Heart left ventricle (tissue), 16 donors: ENCODE measurements at places on chromosomes 16 and 17. TPM values are rescaled to one million over a fixed set of nuclear protein-coding genes. Genes with fewer than 3 reads are reported as not detected.

Gene GPRC5B
- total RNA-seq, result 77.9 TPM

- no peak for DNase-seq
Measured at GRCh38 chr17:11986179-11986941, 10.9 kb downstream of the ZNF18 start.

DNA sequence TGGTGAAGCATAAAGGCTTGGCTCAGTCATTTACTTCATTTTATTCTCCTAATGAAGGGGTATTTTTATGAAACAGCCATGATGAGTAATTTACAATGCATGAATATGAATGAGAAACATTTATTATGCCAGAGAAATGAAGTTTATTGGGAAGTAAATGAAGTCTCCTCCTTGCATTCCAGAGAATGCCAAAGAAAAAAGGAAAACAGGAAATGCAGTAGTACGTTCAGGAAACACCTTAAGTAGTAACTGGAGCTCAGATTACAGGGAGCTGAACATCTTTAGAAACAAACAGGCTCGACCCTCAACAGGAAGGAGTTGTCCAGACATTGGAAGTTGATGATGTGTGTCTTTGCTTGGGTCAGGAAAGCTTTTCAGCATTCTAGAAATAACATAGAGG, 4.6 kb downstream of the KRT34 start:
- no peak for DNase-seq

DNA sequence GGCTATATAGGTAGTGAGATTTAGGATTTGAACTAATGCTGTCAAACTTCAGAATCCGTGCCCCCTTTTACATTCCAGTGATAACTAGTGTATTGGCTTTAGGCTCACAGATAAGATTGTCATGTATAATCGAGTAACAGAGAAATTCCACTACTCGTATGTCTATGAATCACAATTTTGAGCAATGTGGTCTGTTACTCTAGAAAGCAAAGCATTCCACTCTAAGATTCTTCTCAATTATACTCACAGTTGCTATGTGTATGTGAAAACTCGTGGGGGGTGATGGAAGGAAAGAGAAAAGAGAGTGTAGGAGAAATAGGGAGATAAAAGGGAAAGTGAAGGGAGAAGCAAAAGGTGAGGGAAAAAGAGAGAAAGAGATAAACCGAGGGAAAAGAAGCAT, 1175.1 kb upstream of the GOT2 start:
- DNase-seq, result no peak
